ENCODE measurements at places on chromosomes 11 and 22. TPM values are rescaled to one million over a fixed set of nuclear protein-coding genes. Genes with fewer than 3 reads are reported as not detected.

OR8B8 gene
- not detected for polyA plus RNA-seq

CREB3L1 gene
- 12.2 TPM for polyA plus RNA-seq

OR8A1 gene
- 0.05 TPM for polyA plus RNA-seq

ELF5 gene
- polyA plus RNA-seq = 78.7 TPM

DUSP8 gene
- 3.2 TPM for polyA plus RNA-seq

KCNE3 gene
- polyA plus RNA-seq = 26.1 TPM

NCAPH2 gene
- 44.1 TPM for polyA plus RNA-seq

DDIAS gene
- polyA plus RNA-seq = 11.4 TPM

ABCG4 gene
- polyA plus RNA-seq = 1.0 TPM

SLC1A2 gene
- 0.47 TPM for polyA plus RNA-seq

CADM1 gene
- 161 TPM for polyA plus RNA-seq

MEI1 gene
- polyA plus RNA-seq = 4.6 TPM

APOL5 gene
- not detected for polyA plus RNA-seq

PHOX2A gene
- polyA plus RNA-seq = not detected

TSSK2 gene
- polyA plus RNA-seq = not detected

FAM180B gene
- polyA plus RNA-seq = 0.33 TPM

CARD10 gene
- 20.3 TPM for polyA plus RNA-seq

VPREB1 gene
- polyA plus RNA-seq = not detected

MMP10 gene
- not detected for polyA plus RNA-seq

POU2AF3 gene
- 8.0 TPM for polyA plus RNA-seq

DBX1 gene
- polyA plus RNA-seq = not detected

HPS5 gene
- polyA plus RNA-seq = 26.9 TPM

MPEG1 gene
- 6.8 TPM for polyA plus RNA-seq

TEX54 gene
- not detected for polyA plus RNA-seq

OR2AT4 gene
- 0.07 TPM for polyA plus RNA-seq

C11orf97 gene
- polyA plus RNA-seq = 0.20 TPM

KCNK7 gene
- 0.28 TPM for polyA plus RNA-seq

RHOG gene
- polyA plus RNA-seq = 19.4 TPM

GGTLC3 gene
- polyA plus RNA-seq = 0.18 TPM

CLDN5 gene
- 17.5 TPM for polyA plus RNA-seq

RAG2 gene
- 0.52 TPM for polyA plus RNA-seq

SLC7A4 gene
- 1.5 TPM for polyA plus RNA-seq

CLTCL1 gene
- 6.9 TPM for polyA plus RNA-seq

FOSL1 gene
- not detected for polyA plus RNA-seq

ALDH3B1 gene
- polyA plus RNA-seq = 2.4 TPM

TRIM48 gene
- not detected for polyA plus RNA-seq

LRRC4C gene
- 17.0 TPM for polyA plus RNA-seq

PTPRCAP gene
- 2.6 TPM for polyA plus RNA-seq

SLC22A9 gene
- polyA plus RNA-seq = not detected

HTR3A gene
- not detected for polyA plus RNA-seq

MSANTD2 gene
- polyA plus RNA-seq = 49.5 TPM

MPZL2 gene
- polyA plus RNA-seq = 28.3 TPM

PATE2 gene
- polyA plus RNA-seq = 0.25 TPM

FGF4 gene
- not detected for polyA plus RNA-seq

NTM gene
- 44.4 TPM for polyA plus RNA-seq

USP35 gene
- 4.9 TPM for polyA plus RNA-seq

MMP27 gene
- not detected for polyA plus RNA-seq

USP2 gene
- polyA plus RNA-seq = 10.4 TPM
